AG09319 (cell line): ENCODE measurements at places on chromosomes 4 and X.

DNA sequence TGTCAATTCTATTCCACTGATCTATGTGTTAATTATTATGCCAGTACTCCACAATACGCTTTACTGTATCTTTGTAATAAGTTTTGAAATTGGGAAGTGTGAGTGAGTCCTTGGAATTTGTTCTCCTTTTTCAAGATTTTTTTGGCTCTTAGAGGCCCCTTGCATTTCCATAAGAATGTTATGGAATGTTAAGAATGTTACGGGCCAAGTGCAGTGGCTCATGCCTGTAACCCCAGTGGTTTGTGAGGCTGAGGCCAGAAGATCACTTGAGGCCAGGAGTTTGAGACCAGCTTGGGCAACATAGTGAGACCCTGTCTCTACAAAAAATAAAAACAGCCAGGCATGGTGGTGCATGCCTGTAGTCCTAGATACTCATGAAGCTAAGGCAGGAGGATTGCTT lies 167.6 kb upstream of the CXorf66 start:
- no peak for DNase-seq

GRCh38 chr4:98068495-98068894 lies 74.8 kb downstream of the STPG2 start:
- DNase-seq, result no peak

DNA sequence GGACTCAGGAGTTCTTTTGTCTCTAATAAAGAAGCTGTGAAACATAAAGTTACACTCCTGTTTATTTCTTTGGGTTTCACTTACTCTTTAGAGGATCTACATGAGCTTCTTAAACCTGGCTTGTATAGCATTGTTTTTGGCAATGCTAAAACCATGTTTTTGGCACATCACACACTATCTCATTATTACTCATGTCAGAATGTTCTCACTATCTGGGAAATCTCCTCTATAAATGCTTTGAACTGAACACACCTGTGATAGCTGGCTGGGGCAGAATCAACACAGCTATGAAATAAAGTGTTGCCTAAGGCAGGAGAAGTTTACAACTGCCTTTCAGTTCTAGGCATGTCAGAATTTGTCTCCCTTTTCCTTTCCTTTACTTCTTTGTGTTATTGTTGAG lies 52.6 kb downstream of the SULT1B1 start:
- DNase-seq, result no peak

DNA sequence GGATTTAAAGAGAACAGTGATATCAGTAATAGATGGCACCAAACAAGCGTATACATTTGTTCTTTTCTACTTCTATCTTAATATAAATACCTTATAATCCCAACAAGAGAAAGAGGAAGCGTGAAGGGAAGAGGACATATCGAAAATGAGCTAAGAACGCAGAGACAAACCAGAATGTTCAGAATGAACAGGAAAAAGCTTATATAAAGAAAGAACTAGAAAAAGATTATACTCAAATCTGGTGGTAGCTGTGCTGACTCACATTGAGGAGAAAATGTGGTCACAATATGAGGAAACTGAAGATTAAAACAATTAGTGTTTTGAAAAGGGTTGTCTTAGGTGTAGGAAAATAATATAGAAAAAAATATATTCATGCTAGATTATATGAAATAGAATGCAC lies 2.0 kb upstream of the GPR34 start:
- no peak for DNase-seq

DNA sequence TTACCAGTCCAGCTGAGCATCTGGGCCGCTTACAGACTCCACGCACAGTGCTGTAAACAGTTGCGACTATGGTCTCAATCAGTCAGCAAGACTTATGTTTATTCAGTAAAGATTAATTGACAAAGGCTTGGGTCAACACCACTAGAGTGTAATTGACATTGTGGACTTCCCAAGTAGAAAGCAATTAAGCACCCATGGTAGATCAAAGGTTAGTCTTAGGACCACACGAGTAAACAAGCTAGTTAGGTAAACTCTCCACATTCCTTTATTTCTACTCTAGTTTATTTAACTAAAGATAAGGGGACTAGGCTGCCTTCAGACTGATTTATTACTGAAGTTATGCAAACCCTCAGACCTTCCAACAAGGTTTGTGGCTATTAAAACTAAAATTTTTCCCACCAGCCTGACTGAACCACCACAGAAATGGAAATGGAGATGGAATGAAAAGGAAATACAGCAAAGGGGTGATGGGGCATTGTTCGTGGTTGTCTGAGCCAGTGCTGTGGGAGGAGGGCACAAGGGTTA lies 44.2 kb downstream of the MTHFD2L start:
- DNase-seq, result no peak

GRCh38 chrX:51694254-51694653 lies 11.6 kb upstream of the CENPVL2 start:
- DNase-seq, result no peak
